ENCODE measurements at places on chromosomes 3 and 15. TPM values are rescaled to one million over a fixed set of nuclear protein-coding genes. Genes with fewer than 3 reads are reported as not detected.

- no peak for DNase-seq
Observed at GRCh38 chr3:65927576-65927975, 111.1 kb downstream of the MAGI1 start.

- peak; percentile 58 for DNase-seq
Observed at GRCh38 chr15:31235311-31236183, 91.1 kb upstream of the KLF13 start.

DNA sequence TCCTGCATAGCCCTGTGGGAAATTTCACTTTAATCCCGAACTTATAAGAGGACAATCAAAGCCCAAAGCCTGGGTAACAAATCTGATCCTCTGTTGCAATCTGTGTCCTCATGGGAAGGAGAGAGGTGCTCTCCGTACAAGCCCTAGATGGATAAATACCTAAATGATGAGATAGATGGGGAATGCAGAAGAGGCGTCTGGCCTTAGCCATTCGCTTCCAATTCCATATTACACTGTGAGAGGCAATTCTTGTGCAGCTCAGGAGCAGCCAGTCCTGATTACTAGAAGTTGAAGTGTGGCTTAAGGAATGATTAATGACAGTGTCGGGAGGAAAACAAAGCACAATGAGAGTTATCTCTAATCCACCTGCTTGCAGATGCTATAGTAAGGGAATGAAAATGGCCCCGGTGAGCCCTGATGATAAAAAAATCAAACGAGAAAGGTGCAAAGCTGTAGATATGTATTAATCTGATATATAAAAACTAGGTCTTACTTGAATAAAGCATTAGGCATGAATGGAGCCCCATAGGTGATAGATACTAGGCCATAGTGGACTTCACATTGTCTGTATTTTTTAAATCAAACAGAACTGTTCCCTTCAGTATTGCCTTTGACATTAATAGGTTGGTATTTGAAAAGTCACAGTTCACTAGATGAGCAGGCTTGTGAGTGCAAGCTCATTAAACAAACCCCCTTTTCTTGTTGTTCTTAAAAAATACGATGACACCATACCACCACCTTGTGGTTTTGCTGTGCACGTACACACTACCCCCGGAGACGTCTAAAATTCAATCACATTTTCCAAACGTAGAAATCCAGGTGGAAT, 54.2 kb upstream of the TMCO5A start:
- no peak for DNase-seq

GRCh38 chr15:90820481-90820880, 47.9 kb upstream of the FURIN start:
- no peak for DNase-seq

DNA sequence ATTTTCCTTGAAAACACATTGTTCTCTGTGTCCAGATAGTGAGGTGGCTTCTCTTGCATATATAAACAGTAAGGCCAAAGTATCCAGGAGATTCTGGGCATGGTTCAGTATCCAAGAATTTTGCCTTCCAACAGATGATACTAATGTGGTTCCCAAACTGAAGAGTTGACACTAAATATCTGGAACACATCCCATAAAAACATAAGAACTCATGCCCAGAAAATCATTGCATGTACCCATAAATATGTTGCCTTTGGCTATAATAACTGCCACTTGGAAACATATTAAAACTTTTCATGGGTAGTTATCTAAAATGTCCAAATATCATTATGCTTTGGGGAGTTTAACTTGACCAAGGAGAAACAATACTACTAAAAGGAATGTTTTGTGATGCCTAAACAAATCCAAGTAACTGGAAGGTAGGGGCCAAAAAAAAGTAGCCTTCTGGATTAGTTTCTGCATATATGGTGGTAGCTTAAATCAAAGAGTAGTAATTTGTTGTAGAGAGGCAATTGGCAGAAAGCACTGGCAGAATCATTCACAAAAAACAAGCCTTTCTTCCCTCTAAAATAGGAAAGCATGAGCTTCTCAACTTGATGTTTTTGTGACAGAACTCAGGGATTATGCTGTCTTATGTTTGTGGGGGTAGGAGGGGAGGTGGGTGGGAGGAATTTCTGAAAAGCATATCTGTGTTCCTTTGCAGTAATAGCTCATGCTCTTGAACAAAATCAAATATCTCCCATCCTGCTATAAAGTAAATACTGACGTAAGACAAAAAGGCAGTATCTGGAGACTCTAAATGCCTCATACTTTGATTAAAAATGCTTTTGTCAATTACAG, 753.9 kb downstream of the TUSC7 start:
- no peak for DNase-seq

DNA sequence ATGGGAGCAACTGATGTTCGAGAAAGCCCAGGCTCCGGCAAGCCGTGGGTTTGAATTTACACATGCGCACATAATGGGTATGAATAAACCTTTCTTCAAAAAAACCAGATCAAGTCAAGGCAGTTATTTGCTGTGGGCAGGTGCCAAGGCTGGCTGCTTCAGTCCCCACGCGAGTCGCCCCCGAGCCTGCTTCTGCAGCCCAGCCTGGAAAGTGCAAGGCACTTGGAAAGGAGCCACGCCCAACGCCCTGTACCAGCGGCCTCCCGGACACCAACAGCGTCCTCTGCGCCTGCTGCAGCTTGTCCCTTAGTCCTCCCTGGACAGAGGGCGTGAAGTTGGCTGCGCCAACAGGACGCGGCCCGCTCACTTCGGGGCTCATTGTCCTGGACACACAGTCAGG, 68.9 kb downstream of the KLF15 start:
- DNase-seq: peak; percentile 27

DNA sequence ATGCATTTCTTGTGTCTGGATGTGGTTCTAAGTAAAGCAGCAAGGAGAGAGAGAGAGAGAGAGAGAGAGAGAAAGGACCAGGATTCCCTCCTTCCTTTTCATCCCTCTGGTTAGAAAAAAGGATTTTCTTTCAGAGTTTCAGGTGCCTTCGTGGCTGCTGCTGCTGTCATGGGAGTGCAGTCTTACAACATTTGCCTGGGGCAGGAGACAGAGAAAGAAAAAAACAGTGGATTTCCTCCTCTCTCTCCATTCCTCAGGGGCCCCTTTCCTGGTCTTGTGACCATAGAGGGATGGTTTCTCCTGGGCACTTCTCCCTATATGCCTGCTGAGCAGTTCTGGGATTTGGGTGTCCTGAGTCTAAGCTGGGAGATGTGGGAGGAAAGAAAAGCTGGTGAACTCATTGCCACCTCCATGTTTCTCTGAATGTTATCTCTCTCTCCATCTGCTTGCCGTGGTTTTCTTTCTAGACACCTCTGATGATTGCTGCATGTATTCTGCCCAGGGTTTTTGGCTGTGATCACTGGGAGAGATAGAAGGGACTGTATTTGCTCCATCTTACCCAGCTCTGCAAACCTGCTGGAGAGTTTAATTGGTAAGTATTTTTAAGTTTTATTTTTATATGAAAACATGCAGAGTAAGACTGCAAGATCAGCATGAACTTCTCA, 142.4 kb upstream of the RGMA start:
- DNase-seq: no peak

GRCh38 chr15:59420108-59420507, 17.9 kb upstream of the FAM81A start:
- no peak for DNase-seq

- DNase-seq: no peak
Observed at GRCh38 chr3:135911110-135911509, 54.4 kb upstream of the PPP2R3A start.

GRCh38 chr3:96931119-96931862, 116.9 kb downstream of the EPHA6 start:
- DNase-seq: no peak

DNA sequence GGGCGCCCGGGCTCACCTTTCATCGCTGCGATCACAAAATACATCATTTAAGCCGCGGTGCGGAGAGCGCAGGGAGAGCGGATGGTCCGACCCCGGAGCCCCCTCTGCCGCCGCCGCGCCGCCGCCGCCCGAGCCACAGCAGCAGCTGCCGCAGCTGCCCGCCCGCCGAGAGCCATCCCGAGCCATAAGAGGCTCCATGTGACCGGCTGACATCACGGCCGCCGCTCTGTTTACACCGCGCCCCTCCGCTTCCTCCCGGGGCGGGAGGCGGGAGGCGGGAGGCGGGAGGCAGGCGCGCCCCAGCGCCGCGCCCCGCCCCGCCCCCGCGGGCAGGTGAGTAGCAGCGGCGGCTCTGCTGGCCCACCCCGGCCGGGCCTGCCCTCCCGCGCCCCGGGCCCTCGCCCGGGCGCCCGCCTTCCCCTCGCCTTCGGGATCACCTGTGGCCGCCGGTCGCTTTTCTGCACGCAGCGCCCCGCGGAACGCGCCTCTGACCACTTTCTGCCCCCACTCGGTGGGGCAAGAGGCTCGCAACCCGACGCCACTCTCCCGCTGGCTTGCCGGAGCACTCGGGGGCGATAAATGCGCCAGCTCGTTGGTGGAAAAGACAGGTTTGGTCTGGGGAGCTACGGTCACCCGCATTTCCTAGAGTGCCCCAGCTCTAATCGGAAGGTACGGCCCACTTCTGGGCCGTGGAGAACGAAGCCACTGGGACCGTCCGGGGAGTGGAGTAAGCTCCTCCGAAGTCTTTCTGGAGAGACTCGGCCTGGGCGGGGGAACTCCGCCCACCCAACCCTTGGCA, 113.6 kb upstream of the ICE2 start:
- DNase-seq: peak; percentile 87

DNA sequence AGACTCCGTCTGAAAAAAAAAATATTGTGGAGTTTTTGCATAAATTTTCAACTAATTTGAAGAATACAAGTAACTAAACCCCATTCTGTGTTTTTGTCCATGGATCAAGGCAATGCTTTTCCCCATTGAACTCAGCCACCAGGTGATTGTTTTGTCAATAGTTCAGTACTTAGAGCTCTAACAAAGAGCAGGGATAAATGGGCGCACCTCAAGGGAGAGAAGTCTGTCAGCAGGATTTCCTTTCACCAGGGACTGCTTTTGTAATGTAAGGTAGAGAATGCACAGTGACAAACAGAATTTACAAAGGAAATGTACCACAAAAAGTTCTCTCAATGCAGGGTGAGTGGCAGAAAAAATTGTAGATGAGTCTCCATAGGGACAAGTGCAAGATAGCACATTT, 10.8 kb upstream of the ATP13A5 start:
- no peak for DNase-seq

DNA sequence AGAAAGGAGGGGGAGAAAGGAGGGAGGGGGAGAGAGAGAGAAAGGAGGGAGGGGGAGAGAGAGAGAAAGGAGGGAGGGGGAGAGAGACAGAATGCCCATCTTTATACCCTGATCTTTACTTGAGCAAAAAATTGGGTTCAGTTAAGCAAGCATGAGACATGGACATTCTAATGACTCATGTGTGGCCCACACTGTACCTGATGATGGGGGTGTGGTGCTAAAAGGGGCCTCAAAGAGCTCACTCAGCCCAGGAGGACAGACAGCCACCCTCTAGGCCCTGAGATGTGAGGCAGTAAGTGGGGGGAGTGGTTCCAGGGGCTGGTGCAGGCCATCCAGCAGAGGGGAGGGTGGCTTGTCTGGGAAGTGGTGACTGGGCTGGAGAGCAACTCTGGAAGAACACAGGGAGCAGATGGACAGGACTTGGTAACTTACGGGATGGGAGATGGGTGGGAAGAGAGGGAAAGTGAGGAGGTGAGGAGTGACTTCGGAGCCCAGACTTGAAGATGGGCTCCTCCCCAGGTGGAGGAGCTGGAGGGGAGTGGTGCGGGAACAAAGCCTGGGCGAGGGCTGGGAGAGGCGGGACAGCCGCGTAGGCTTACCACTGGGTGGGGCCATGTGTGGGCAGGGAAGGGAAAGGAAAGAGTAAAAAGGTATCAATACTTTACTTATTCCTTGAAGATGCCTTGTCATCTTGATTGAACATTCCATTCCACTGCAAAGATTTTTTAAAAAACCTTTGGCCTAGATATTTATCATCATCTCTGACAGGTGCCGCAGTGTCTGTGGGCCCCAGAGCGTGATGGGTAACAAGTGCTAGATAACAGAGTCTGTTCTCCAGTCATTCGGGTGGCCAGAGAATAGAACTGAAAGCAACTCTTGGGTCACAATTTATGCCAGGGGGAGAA, 32.3 kb downstream of the TSPAN3 start:
- DNase-seq: no peak

- DNase-seq: no peak
Observed at GRCh38 chr15:35596285-35596684, 50.3 kb upstream of the DPH6 start.

GRCh38 chr3:4220065-4220464, 83.1 kb upstream of the SETMAR start:
- no peak for DNase-seq

DNA sequence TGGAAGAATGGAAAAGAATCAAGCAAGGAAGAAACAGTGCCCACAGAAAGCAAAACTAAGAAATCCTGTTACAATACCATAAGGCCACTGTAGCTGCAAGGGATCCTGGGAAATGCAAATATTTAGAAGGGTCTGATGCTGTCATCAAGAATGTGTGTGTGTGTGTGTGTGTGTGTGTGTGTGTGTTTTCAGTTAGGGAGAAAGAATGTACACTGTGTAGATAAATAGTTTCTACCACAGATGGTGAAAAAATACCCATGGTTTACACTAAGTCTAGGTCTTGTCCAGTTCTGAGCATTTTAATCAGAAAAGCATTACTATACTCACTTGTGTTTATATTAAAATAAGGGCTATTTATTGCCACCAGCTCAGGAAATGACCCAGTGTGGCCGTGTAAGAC, 355.0 kb downstream of the RBMS3 start:
- DNase-seq: no peak

GRCh38 chr15:71777216-71777943, 33.0 kb upstream of the NR2E3 start:
- no peak for DNase-seq

GRCh38 chr15:36877294-36877693, 223.1 kb downstream of the MEIS2 start:
- DNase-seq: no peak

DNA sequence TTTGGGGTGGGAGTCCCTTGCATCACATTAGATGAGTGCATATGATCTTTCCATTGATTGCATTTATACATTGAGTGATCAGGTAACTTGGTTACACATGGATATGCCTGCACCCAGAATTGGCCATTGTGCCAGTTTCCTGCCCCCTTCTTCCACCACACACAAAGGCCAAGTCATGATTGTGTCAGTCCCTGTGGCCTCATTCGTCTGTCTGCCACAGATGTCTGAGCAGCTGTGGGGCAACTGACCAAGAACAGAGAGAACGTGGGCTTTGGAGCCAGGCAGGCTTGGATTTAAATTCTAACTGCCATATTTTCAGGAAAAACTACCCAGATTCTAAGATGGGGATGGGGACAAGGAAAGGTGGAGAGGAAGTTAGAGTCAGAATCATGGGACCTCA, 27.0 kb downstream of the CCNL1 start:
- no peak for DNase-seq

The ZBBX gene
- not detected for total RNA-seq

The SV2B gene
- total RNA-seq: 0.40 TPM

The HIGD2B gene
- total RNA-seq: not detected

The HRG gene
- not detected for total RNA-seq

The FANCD2OS gene
- not detected for total RNA-seq

The ANKRD34C gene
- total RNA-seq: not detected

The GASK1A gene
- total RNA-seq: 1.1 TPM

The CGNL1 gene
- total RNA-seq: 4.1 TPM

The PYGO1 gene
- 0.73 TPM for total RNA-seq

The MANF gene
- total RNA-seq: 62.7 TPM

The ESYT3 gene
- total RNA-seq: 1.7 TPM

The KY gene
- total RNA-seq: not detected

The CHRNA5 gene
- 4.6 TPM for total RNA-seq

The CPN2 gene
- not detected for total RNA-seq

Measured in left colon (tissue), 2 donors.